H1 (cell line): ENCODE measurements at places on chromosomes 1 and 21. TPM values are rescaled to one million over a fixed set of nuclear protein-coding genes. Genes with fewer than 3 reads are reported as not detected.

The ADAMTSL4 gene
- 4.2 and 5.9 TPM in 2 replicates for polyA plus RNA-seq

The FAM177B gene
- polyA plus RNA-seq, result 0.06 and 0.11 TPM in 2 replicates

The KCNJ15 gene
- polyA plus RNA-seq, result under 0.01 TPM in 1 of 2 replicates, not detected in the other

The DENND2D gene
- 1.4 and 1.6 TPM in 2 replicates for polyA plus RNA-seq

The ARID4B gene
- polyA plus RNA-seq, result 3.3 and 5.1 TPM in 2 replicates

The OR2L3 gene
- polyA plus RNA-seq, result not detected in 2 replicates

The LCE2A gene
- polyA plus RNA-seq, result not detected in 2 replicates

The URB2 gene
- polyA plus RNA-seq, result 13.7 and 14.5 TPM in 2 replicates

The DYNLT4 gene
- polyA plus RNA-seq, result 0.19 and 0.29 TPM in 2 replicates

The CAMSAP2 gene
- polyA plus RNA-seq, result 2.2 and 4.2 TPM in 2 replicates

The G0S2 gene
- polyA plus RNA-seq, result 1.7 and 3.9 TPM in 2 replicates

The PLEKHN1 gene
- polyA plus RNA-seq, result 0.39 and 1.2 TPM in 2 replicates

The TMEM79 gene
- polyA plus RNA-seq, result 2.3 and 3.9 TPM in 2 replicates

The SMPDL3B gene
- 143 and 157 TPM in 2 replicates for polyA plus RNA-seq

The ACTA1 gene
- polyA plus RNA-seq, result 23.5 and 49.6 TPM in 2 replicates

The WNT2B gene
- 0.33 and 0.60 TPM in 2 replicates for polyA plus RNA-seq

The EPS15 gene
- polyA plus RNA-seq, result 11.5 and 15.9 TPM in 2 replicates

The ARHGAP30 gene
- polyA plus RNA-seq, result 0.27 and 0.50 TPM in 2 replicates

The NUDC gene
- 43.2 and 53.5 TPM in 2 replicates for polyA plus RNA-seq

The OR2AK2 gene
- polyA plus RNA-seq, result not detected in 2 replicates

The OR6N1 gene
- not detected in 2 replicates for polyA plus RNA-seq

The SLC16A4 gene
- polyA plus RNA-seq, result 0.20 and 0.30 TPM in 2 replicates

The CD244 gene
- polyA plus RNA-seq, result not detected in 2 replicates

The GOLT1A gene
- 8.5 and 9.5 TPM in 2 replicates for polyA plus RNA-seq

The OR2L13 gene
- not detected in 2 replicates for polyA plus RNA-seq

The NBPF1 gene
- 8.5 and 9.6 TPM in 2 replicates for polyA plus RNA-seq

The CRNN gene
- polyA plus RNA-seq, result not detected in 2 replicates

The DPM3 gene
- polyA plus RNA-seq, result 227 and 349 TPM in 2 replicates

The CHI3L1 gene
- 0.57 and 1.0 TPM in 2 replicates for polyA plus RNA-seq

The INTS11 gene
- polyA plus RNA-seq, result 243 and 324 TPM in 2 replicates

The OR2L5 gene
- not detected in 2 replicates for polyA plus RNA-seq

The NDC1 gene
- polyA plus RNA-seq, result 38.5 and 66.1 TPM in 2 replicates

The TFF2 gene
- not detected in 2 replicates for polyA plus RNA-seq

The TRABD2B gene
- polyA plus RNA-seq, result 0.95 and 1.5 TPM in 2 replicates

The LCE3E gene
- not detected in 2 replicates for polyA plus RNA-seq

The FCRL2 gene
- not detected in 2 replicates for polyA plus RNA-seq

The RNU1-1 gene
- under 0.01 and 145 TPM in 2 replicates for polyA plus RNA-seq

The GPX7 gene
- 30.9 and 37.5 TPM in 2 replicates for polyA plus RNA-seq

The KRTAP7-1 gene
- polyA plus RNA-seq, result not detected in 2 replicates

The TMOD4 gene
- polyA plus RNA-seq, result 0.42 and 0.63 TPM in 2 replicates

The YARS1 gene
- polyA plus RNA-seq, result 47.1 and 55.6 TPM in 2 replicates

The ODR4 gene
- 2.1 and 4.1 TPM in 2 replicates for polyA plus RNA-seq

The DOP1B gene
- 2.8 and 4.1 TPM in 2 replicates for polyA plus RNA-seq
